B cell (primary cell): ENCODE measurements at places on chromosomes 16 and 17.
A peak's percentile ranks its signal among the peaks of the same experiment; 100 is the strongest.

GRCh38 chr16:27325736-27326135, 12.0 kb downstream of the IL4R start:
- no peak for DNase-seq

- no peak for DNase-seq
Observed at GRCh38 chr17:1302761-1303160, 23.3 kb downstream of the TRARG1 start.

- no peak for DNase-seq
Observed at GRCh38 chr16:50474138-50474537, 74.1 kb upstream of the NKD1 start.

- DNase-seq, result no peak
Observed at GRCh38 chr17:65750166-65750565, 188.7 kb upstream of the AXIN2 start.

DNA sequence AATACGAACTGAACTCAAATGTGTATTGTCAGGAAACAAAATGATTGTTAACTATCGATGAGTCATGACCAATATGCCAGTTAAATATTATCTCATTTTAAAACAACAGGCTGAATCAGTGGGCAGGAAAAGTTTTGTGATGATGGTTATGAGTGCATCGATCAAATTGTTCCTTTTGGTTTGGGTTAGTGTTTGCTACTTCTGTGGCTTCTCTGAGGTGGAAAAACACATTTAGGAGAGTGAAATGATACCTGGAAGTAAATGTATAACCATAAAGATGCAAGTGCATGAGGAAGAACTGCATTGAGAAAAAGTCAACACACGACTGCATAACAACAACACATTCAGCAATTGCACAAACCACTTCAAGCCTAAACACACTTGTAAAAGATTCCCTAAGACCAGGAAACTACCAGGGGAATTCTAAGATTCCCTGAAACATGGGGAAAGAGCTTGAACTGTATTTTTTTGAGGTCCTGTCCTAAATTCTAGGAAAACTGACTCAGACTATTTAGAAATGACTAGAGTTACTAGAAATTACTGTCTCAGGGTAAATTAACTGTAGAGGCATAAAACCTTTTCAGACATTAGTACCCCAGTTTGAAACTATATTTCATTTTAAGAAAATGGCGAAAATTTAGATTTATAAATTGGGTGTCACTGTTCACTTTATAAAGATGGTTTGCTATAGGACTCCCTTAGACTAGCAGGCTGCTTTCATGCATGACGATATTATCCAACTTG, 44.8 kb downstream of the CDYL2 start:
- DNase-seq, result no peak

- DNase-seq, result no peak
Observed at GRCh38 chr17:44722254-44722653, 13.8 kb downstream of the DBF4B start.

- DNase-seq, result no peak
Observed at GRCh38 chr17:70254735-70255460, 85.6 kb downstream of the KCNJ2 start.

- DNase-seq, result no peak
Observed at GRCh38 chr16:53804467-53804866, 100.5 kb downstream of the FTO start.

- no peak for DNase-seq
Observed at GRCh38 chr17:66904760-66905624, 59.5 kb upstream of the CACNG4 start.

GRCh38 chr17:80859002-80859941, 132.4 kb upstream of the CHMP6 start:
- no peak for DNase-seq

- no peak for DNase-seq
Observed at GRCh38 chr16:72013389-72013788, 4.8 kb downstream of the DHODH start.

DNA sequence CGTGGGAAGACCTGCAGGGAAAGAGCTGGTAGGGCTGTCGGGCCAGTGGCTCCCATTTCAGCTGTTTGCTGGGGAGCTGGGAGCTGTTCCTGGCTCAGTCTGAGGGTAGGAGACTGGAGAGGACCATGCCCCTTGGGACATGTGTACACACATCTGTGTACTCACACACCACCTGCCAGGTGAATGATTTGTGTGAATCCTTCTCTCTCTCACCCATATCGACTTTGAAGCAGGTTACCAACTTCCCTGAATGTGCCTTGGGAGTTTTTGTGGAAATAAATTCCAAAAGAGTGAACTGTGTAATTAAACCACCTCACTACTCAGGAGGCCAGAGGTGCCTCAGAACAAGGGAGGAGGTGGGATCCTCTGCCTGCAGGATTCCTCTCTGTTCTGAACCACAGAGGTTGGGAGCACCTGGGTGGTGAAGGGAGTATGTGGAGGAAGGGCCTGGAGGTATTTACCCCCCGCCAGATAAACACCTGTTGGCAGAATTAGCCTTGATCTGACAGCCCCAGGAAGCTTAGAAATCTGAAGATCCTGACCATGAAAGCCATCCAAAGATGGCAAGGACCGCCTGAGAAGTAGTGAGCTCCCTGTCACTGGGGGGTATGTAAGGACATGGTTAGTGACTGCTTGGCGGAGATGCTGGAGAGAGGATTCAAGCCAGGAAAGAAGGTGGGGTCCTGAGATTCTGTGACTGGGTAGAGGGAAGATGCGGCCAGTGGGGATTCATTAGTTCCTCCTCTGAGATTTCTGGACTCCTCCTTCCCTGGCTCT, 3.3 kb downstream of the ABCC3 start:
- no peak for DNase-seq

GRCh38 chr16:84599521-84600202, 18.2 kb downstream of the COTL1 start:
- DNase-seq, result peak; percentile 77

GRCh38 chr17:55444471-55445441, 23.1 kb upstream of the MMD start:
- DNase-seq, result peak; percentile 45

- DNase-seq, result peak; percentile 54
Observed at GRCh38 chr16:20383106-20384029, 21.2 kb downstream of the PDILT start.

GRCh38 chr17:28702026-28702751, 9.5 kb downstream of the PROCA1 start:
- DNase-seq, result no peak

DNA sequence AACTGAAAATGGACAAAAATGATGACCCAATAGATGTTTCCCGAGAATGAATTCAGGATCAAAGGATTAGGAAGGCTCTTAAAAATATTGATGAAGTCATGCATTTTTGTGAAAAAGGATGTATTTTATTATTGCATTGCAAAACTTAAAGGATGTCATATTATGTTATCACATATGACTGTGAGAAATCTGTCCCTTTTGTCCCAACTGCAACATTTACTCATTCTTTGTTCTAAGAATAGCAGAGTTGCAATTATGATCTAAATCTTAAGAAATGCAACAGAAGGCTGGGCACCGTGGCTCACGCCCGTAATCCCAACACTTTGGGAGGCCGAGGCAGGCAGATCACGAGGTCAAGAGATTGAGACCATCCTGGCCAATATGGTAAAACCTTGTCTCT, 13.1 kb upstream of the MYH13 start:
- DNase-seq, result no peak

DNA sequence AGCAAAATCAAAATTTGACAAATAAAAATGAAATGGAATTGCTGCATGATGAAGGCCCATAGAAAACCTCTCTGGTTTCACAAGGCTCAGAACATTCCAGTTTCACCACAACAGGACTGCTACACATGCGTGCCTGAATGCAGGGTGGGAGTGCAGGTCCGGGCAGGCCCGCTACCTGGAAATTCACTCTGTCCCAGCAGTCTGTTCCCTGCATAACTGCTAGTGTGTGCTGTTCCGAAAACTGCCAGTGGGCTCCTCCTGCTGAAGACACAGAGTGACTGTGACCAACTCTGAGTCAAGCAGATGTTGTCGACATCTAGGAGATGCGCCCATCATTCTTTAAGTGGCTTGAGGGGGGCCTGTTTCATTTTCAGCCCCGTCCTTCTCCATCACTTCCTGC, 284.8 kb upstream of the MAF start:
- DNase-seq, result no peak

GRCh38 chr16:70608521-70608920, 37.8 kb upstream of the IL34 start:
- no peak for DNase-seq

- no peak for DNase-seq
Observed at GRCh38 chr16:85289760-85290625, 177.7 kb upstream of the CIBAR2 start.

DNA sequence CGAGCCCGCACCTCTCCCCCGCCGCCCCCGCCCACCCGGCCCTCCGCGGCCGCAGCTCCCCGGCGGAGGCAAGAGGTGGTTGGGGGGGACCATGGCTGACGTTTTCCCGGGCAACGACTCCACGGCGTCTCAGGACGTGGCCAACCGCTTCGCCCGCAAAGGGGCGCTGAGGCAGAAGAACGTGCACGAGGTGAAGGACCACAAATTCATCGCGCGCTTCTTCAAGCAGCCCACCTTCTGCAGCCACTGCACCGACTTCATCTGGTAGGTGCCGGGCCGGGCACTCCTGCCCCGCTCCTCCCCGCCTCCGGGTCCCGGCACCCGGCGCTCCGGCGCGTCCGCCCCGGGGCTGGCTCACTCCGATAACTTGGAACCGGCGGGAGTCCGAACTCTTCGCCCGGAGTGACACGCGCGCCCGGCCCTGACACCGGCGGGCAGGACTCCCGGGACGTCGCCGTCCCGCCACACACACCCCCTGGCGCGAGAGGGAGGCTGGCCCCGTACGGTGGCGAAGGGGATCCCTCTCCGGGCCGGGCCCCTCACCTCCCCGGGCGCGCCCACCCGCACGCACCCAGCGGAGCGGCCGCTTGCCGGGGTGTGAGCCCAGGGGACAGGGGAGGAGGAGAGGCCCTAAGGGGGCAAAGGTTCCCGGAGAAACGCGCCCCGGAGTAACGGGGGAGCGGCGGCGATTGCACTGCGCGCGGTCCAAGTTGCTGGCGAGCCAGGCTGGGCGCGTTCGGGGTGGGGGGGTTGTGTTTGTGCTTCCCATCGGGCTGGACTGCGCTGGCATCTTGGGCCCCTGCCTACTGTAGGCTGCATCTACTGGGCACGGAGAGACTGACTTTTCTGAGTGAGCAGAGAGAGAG, 581 bp downstream of the PRKCA start:
- DNase-seq, result peak; percentile 44

DNA sequence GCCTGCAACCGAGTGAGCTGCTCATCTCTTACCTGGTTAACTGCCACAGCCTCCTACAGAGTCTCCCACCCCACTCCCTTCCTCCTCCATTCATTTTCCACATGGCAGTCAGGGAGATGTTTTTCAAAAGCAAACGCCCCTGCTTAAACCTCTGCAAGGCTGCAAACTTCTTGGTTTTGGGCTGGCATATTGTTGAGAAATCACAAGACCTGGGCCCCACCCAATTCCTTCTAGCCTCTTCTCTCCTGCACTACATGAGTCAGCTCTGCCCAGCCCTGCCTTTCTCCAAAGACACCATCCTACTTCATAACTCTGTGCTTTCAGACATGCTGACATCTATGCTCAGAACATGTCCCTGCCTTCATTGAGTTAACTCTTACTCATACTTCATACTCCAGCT, 136.1 kb downstream of the SPACA3 start:
- DNase-seq, result no peak

DNA sequence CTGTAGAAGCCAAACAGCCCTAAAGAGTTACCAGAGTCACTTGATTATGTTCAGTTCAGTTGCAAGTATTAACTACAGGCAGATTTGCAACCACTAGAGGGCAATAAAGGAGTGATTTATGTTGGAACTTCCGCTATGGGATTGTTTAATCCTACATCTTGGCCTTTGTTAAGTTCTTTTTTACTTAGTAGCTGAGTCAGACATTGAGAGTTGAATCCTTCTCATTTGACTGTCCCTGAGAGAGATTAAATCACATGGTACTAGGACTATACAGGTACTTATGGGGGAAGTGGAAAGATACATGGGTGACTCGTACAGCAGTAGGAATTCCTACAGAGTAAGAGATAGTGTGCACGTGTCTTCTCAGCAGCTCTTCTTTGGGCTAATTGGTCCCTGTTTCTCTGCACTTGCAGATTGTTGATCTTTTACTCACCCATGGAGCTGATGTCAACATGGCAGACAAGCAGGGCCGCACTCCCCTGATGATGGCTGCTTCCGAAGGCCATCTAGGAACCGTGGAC, 40.3 kb downstream of the CYB561 start:
- peak; percentile 61 for DNase-seq
